ENCODE measurements at places on chromosomes 2 and 18.
A peak's percentile ranks its signal among the peaks of the same experiment; 100 is the strongest.

GRCh38 chr2:69933839-69934613 is 19.1 kb downstream of the MXD1 start:
- DNase-seq, result peak; percentile 69

DNA sequence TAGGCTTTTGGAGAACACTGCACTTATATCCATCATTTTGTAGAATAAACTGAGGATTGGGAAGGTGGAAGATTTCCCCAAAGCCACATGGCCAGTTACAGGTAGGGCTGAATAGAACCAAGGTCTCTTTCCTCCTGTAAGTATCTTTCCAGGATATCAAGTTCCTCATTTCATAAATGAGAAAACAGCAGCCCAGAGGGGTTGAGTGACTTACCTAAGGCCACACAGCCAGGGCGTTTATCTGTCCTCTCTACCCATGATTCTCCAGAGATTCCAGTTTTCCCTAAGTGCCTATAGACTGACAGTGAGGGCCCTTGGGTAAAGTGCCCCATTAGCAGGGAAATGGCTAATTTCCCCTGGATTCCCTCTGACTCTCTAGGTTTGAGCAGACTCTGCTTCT is 132.3 kb upstream of the SKOR2 start:
- DNase-seq, result no peak

GRCh38 chr2:189210250-189211087 is 30.9 kb upstream of the COL5A2 start:
- DNase-seq, result peak; percentile 81

GRCh38 chr2:5713101-5713500 is 20.9 kb downstream of the SOX11 start:
- no peak for DNase-seq

GRCh38 chr18:77157312-77157711 is 24.7 kb upstream of the MBP start:
- no peak for DNase-seq

DNA sequence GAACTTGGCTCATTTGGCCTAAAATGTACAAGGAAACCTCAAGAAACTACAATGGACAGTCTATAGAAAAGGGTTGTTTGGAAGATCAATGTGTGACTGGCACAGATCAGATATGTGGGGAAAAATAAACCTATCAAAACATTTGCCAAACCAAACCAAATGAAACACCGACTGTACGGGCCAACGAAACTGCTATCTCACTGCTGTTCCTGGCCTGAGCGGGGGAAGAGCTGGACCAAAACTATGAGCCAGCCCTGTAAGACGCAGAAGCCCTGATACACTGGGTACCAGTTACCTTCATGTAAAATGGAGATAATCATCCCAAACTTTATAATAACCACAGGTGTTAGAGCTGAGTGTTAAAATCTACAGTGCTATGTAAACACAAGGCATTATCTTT is 11.7 kb downstream of the CDC42EP3 start:
- DNase-seq, result no peak

- no peak for DNase-seq
These were observed 122.3 kb downstream of the MEMO1 start for GRCh38 chr2:31888550-31888949.

- DNase-seq, result no peak
These were observed 354.2 kb downstream of the CDH7 start for GRCh38 chr18:66105016-66105415.

GRCh38 chr2:2016651-2017311 is 272.5 kb upstream of the PXDN start:
- DNase-seq, result no peak

GRCh38 chr18:23992089-23992940 is 22.2 kb upstream of the TTC39C start:
- no peak for DNase-seq

DNA sequence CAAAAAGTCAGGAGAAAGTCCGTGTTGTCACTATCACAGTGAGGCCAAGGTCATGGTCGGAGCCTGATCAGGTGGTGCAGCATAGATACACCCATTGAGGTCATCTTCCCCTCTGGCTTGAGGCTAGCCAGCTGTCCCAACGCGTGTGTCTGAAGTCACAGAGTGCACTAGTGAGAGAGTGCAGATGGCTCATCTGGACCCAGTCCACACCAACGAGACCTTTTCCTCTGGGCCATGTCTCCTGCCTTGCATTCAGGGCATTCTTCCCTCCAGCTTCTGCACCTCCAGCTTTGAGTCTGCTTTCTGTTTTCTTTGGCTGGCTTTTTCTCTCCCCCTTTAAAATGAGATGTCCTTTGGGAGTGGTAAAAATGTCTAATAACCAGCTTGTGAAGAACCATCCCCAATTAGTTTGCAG is 146.9 kb downstream of the TDRD15 start:
- DNase-seq, result no peak

GRCh38 chr2:196153480-196153879 is 17.9 kb downstream of the STK17B start:
- DNase-seq, result no peak

GRCh38 chr18:78074400-78075020 is 824.9 kb downstream of the GALR1 start:
- DNase-seq, result no peak
